Left lung (tissue), 14 donors: ENCODE measurements at places on chromosomes 1 and 21. TPM values are rescaled to one million over a fixed set of nuclear protein-coding genes. Genes with fewer than 3 reads are reported as not detected.

- no peaks in the 10 kb centered on the region for H3K27me3 ChIP-seq
- no peaks in the 10 kb centered on the region for H3K36me3 ChIP-seq
- no peak for DNase-seq
- H3K4me3 ChIP-seq, result peak overlapping the region; percentile 70
Observed at GRCh38 chr1:201955729-201956143, 433 bp downstream of the TIMM17A start.

- DNase-seq, result peak; percentile 97
- H3K4me3 ChIP-seq, result peak within 1 kb of the TSS; percentile 36
- H3K36me3 ChIP-seq, result no peaks in the 10 kb centered on the region
- H3K27me3 ChIP-seq, result no peaks in the 10 kb centered on the region
Observed at GRCh38 chr1:28648474-28649198, at the start of gene RNU11. TSS of gene RNU11 (plus strand) at chr1:28648600.

The MCOLN3 gene
- 8.1 TPM for total RNA-seq

DNA sequence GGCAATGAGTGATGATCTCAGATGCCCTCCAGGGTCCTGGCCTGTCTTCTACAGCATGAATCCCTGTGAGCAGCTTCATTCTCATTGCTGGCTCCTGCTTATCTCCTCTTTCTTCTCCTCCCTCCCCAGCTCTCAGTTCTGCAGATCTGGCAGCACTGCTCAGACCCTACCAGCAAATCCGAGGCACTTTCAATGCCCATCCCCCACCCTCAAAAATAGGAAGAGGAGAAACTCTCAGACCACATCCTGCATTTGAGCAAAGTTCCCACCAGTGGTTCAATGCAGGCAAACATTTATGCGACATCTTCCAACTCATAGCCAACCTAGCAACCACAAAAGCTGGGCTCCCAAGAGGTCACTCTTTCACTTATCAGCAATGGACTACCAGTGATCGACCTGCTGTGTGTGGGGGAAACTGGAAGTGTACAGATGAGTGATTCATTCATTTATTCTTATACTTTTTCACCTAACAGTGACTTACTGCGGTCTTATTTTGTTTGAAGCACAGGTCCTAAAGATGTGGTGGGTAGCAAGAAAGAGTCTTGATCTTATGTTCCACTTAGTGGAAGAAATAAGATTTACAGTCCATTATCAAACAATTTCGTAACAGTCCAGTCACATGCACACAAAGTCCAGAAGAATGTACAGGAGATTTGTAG, 5.8 kb upstream of the CHI3L2 start:
- DNase-seq, result no peak
- peaks cover 62% of the 10 kb centered on the region for H3K4me1 ChIP-seq
- H3K27me3 ChIP-seq, result no peaks in the 10 kb centered on the region
- no peak overlapping the region for H3K4me3 ChIP-seq
- H3K27ac ChIP-seq, result peak overlapping the region; percentile 74
- H3K36me3 ChIP-seq, result no peaks in the 10 kb centered on the region

The ELF3 gene
- total RNA-seq, result 77.6 TPM

DNA sequence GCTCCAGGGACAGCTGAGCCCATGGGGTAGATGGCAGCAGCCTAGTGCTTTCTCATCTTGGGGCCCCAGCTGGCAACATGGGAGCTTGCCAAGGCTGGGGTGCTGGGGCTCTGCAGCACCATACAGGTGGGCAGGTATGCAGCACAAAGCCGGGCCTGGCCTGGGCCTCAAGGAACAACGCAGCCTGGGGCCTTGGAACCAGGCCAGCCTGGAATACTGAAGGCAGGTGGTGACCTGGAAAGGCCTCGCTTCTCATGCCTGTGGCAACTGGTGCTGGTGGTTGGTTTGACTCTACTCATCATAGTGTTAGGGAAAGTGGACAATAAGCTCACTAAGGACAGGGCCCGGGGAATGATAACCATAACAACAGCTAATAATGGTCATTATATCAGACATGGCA, 27.0 kb upstream of the SDHB start:
- no peaks in the 10 kb centered on the region for H3K27me3 ChIP-seq
- no peaks in the 10 kb centered on the region for H3K4me1 ChIP-seq
- no peak for DNase-seq
- no peak overlapping the region for H3K27ac ChIP-seq

The LYPD8 gene
- not detected for total RNA-seq
